ENCODE measurements at places on chromosomes 2 and 18. TPM values are rescaled to one million over a fixed set of nuclear protein-coding genes. Genes with fewer than 3 reads are reported as not detected.
A peak's percentile ranks its signal among the peaks of the same experiment; 100 is the strongest.

DNA sequence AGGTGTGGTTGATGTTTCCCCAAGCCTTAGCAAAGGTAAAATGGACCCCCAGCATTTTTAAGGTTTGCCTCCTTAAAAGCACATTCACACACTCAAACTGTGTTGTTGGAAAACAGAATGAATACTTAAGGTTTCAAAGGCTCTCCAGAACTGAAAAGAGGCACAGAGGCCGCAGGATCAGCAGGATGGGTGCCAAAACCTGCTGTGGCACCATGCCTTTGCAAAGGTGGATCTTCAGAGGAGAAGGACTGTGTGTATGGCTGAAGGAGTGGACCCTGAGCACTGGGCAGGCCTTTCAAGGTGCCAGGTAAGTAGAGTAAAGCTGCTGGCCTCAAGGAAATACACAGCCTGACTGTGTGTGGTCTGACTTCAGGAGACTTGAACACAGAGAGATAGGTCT lies 127.3 kb downstream of the XRCC5 start:
- no peak overlapping the region for H3K27ac ChIP-seq
- no peak overlapping the region for H3K4me3 ChIP-seq
- no peaks in the 10 kb centered on the region for H3K27me3 ChIP-seq
- H3K4me1 ChIP-seq: peaks cover 3% of the 10 kb centered on the region

- H3K27me3 ChIP-seq: no peaks in the 10 kb centered on the region
- H3K27ac ChIP-seq: peak overlapping the region; percentile 94
- H3K4me1 ChIP-seq: peaks cover 9% of the 10 kb centered on the region
- no peaks in the 10 kb centered on the region for H3K36me3 ChIP-seq
- peak; percentile 24 for DNase-seq
These were observed 23.7 kb downstream of the TMEM127 start for GRCh38 chr2:96241900-96242611.

DNA sequence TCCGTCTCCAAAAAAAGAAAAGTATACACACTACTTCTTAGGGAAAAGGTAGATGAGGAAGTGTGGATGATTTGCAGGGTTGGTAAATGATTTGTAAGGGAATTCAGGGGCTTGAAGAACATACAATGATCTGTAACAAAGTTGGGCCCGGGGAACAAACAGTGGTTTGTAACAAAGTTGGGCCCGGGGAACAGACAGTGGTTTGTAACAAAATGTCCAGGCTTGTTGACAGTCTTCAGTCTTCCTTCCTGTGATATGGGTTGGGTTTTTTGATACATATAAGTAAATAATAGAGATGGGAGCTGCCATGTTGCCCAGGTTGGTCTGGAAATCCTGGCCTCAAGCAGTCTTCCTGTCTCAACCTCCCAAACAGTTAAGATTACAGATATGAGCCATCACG lies 83.3 kb upstream of the UXS1 start:
- no peaks in the 10 kb centered on the region for H3K36me3 ChIP-seq
- H3K27me3 ChIP-seq: peaks cover 16% of the 10 kb centered on the region
- DNase-seq: no peak
- no peaks in the 10 kb centered on the region for H3K4me1 ChIP-seq
- H3K27ac ChIP-seq: no peak overlapping the region

The SS18 gene
- 76.1 TPM for total RNA-seq

The ATP6V1C2 gene
- total RNA-seq: not detected

DNA sequence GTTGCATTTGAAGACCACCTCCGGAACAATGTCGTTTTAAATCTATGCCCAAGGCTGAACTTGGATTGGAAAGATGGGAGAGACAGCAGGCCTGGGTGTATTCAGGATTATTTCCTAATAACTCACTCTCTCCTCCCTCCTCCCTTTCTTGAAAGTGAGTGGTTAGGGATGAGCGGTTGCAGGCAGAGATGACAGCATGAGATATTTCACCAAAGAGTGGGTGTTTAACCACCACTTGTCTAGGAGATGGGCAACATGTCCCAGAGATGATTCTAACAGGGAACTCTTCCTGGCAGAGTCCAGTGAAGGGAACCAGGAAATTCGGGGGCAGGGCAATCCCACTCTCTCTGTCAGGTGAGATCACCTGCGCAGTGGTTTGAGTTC lies 123.2 kb downstream of the KCTD1 start:
- no peaks in the 10 kb centered on the region for H3K4me1 ChIP-seq
- DNase-seq: no peak
- no peaks in the 10 kb centered on the region for H3K36me3 ChIP-seq
- no peak overlapping the region for H3K4me3 ChIP-seq

The PRSS56 gene
- not detected for total RNA-seq

DNA sequence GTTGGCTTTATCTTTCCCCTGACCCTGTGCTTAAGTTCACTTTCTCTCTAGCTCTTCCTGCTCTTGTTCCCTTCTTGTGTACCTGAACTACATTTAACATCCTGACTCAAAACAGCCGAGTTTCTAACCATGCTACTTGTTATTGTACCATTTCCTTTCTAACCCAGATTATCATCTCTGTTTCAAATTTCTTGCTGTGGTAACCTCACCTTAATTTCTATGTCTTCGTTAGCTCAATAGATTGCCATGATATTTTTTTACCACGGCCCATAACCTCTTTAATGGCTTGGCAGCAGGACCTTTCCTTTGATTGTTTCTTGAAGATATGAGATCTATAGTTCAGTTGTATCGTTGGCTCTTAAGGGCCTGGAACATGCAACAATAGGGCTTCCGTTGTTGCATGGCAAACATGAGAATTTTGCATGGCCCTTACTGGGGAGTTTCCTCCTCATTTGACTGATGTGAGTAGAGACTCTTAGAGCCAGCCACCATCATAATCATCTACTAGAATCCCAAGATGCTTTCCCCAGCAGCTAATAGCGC lies 11.1 kb downstream of the CFAP36 start:
- DNase-seq: no peak
- H3K4me1 ChIP-seq: peaks cover 9% of the 10 kb centered on the region
- peaks cover 3% of the 10 kb centered on the region for H3K36me3 ChIP-seq
- no peaks in the 10 kb centered on the region for H3K27me3 ChIP-seq
- H3K4me3 ChIP-seq: no peak overlapping the region
- H3K27ac ChIP-seq: peak overlapping the region; percentile 67

GRCh38 chr18:29892960-29893558 lies 1149.5 kb downstream of the DSC3 start:
- H3K27me3 ChIP-seq: no peaks in the 10 kb centered on the region
- no peaks in the 10 kb centered on the region for H3K4me1 ChIP-seq
- H3K36me3 ChIP-seq: no peaks in the 10 kb centered on the region

DNA sequence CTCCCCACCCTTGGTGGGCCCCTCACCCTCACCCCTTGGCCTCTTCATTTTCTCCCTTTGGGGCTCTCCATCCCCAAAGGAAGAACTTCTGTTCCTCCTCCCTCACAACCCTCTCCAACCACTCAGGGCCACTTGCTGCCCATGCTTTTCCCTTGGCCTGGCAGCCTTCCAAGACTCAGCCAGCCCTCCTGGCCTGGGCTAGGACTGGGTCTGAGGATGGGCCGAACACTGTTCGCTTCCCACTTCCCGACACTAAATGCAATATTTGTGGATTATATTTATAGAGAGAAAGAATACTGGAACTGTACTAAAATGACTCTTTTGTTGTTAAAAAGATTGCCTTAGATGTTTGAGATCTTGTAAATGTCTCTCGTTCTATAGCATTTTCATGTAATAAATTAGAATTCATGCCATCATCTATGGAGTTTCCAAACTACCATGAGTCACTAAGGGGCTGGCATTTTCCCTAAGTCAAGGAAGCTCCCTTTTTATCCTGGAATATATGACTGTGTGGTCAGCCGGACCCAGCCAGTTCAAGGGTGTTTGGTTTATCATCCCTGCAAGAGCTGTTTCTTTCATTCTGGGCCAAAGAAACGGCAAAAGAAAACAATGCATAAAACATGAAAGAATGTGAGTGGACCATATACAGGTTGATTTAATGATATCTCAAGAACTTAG lies 3.8 kb downstream of the CXCR2 start:
- H3K27ac ChIP-seq: peak overlapping the region; percentile 32
- H3K36me3 ChIP-seq: no peaks in the 10 kb centered on the region
- H3K4me1 ChIP-seq: no peaks in the 10 kb centered on the region
- H3K4me3 ChIP-seq: no peak overlapping the region
- no peaks in the 10 kb centered on the region for H3K27me3 ChIP-seq

GRCh38 chr2:171254666-171255065 lies 94.0 kb upstream of the TLK1 start:
- DNase-seq: no peak
- H3K27me3 ChIP-seq: no peaks in the 10 kb centered on the region
- H3K4me3 ChIP-seq: no peak overlapping the region

Measured in T-cell (primary cell).